ENCODE measurements at places on chromosomes 12 and 14. TPM values are rescaled to one million over a fixed set of nuclear protein-coding genes. Genes with fewer than 3 reads are reported as not detected.

Gene GPR135
- total RNA-seq, result 3.7 TPM

DNA sequence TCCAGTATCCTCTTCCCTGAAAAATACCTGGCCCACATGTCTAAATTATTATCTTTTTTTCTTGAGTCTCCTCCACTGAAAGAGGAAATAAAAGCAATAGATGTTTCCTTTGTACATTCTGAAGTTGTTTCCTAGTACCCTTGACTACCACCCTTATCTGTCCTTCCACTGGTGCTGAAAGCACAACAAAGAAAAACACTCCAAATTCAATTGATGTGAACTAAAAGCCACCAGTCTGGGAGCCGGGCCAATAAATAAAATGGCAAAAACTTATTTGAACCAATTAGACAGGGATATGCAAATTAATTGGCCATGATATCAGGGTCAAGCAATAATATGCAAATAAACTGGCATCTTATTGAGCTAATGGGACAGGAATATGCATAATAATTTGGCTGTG lies 330.5 kb downstream of the PAWR start:
- peak; percentile 81 for DNase-seq

GRCh38 chr12:79414252-79414651 lies 276.5 kb downstream of the PAWR start:
- no peak for DNase-seq

DNA sequence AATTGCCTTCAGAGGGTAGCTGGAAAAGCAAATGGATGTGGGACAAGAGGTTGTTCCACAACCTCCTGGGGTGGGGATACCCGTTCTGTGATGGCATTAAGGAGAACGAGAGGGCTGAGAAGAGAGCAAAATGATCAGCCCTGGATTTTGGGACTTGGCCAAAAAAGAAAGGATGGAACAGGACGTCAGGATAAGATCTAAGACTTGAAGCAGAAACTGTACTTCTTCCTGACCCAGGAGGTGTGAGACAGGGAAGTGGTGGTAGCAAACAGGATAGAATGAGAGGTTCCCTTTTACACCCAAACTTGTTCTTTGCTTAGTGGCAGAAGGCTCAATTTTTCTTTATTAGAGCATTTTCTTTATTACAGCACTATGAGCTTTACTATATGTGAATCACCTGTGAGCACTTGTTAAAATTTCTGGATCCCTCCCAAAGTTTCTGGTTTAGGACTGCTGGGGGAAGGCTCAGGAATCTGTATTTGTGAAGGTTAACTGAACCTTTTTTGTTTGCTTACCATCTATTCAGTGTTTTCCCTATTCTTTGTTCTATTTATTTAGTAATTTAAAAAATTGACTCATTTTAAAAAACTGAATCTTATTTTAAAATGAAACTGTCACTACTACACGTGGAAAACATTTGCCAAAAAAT lies 59.2 kb downstream of the ERC1 start:
- DNase-seq, result no peak

DNA sequence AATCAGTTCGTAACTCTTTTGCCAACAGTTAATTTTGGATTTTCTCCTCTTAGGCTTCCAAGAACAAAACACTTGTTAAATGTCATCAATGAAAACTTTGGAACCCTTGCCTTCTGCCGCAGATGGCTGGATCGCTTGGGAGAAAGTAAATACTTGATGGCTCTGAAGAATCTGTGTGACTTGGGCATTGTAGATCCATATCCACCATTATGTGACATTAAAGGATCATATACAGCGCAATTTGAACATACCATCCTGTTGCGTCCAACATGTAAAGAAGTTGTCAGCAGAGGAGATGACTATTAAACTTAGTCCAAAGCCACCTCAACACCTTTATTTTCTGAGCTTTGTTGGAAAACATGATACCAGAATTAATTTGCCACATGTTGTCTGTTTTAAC lies 37.7 kb downstream of the USP44 start:
- no peak for DNase-seq

DNA sequence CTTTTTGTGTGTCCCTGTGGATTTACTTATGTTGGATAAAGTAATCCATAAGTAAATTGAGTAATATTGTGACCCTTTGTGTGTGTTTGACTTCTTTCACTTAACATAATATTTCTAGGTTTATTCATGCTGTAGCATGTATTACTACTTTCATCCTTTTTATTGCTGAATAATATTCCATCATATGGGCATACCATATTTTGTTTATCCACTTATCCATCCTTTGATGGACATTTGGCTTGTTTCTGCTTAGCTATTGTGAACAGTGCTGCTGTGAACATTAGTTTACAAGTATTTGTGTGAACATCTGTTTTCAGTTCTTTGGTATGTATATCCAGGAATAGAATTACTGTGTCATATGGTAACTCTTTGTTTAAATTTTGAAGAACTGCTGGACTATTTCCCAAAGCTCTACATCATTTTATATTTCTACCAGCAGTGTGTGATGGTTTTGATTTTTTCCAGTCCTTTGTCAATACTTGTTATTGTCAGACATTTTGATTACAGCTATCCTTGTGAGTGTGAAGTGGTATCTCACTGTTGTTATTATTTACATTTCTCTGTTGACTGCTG lies 25.2 kb downstream of the G2E3 start:
- DNase-seq, result no peak

Gene GRIP1
- total RNA-seq, result 1.2 TPM

GRCh38 chr12:132310181-132311040 lies 19.0 kb downstream of the GALNT9 start:
- DNase-seq, result no peak

DNA sequence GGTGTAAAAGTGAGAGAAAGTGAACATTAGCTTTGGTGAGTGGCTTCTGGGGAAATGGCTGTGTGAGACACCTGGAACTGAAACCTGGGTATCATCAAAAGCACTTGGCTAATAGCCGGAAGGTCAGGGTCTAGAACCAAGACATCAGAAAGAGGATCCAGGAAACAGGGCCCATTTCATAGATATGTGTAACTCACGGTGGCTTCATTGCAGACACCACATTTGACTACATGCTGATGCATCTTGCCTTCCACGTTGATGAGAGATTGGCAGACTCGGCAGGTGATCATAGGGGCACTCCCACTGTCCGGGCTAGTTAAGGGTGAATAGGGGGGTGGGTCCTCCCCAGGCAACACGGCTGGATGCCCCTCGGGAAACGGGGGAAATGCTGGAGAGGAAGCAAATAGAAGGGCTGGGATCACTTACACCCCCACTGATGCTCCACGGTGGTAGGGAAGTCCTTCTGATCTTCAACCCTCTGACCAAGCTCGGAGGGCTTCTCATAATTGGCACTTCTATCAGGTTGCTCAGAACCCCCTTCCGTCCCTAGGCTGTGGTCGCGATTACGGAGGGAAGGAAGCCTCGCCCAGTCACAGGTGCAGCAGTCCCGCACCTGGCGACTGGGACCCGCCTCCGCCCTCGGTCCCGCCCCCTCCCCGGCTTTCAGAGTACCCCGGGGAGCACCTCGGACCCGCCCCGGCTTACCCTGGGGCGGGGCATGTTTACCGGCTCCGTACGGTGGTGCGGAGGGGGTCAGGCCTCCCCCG lies 593 bp downstream of the PIP4P1 start:
- DNase-seq, result peak; percentile 11

Gene GPR68
- total RNA-seq, result 0.51 TPM

- peak; percentile 90 for DNase-seq
Observed at GRCh38 chr12:47816403-47817271, 3.1 kb downstream of the HDAC7 start.

Gene PPP4R4
- not detected for total RNA-seq

Gene OR11H12
- not detected for total RNA-seq

GRCh38 chr12:100268835-100269564 lies 2.0 kb downstream of the SCYL2 start:
- peak; percentile 30 for DNase-seq

Gene DPPA3
- not detected for total RNA-seq

Gene SLC10A1
- not detected for total RNA-seq

Gene ESR2
- total RNA-seq, result 0.58 TPM

Gene KRT80
- 23.7 TPM for total RNA-seq

DNA sequence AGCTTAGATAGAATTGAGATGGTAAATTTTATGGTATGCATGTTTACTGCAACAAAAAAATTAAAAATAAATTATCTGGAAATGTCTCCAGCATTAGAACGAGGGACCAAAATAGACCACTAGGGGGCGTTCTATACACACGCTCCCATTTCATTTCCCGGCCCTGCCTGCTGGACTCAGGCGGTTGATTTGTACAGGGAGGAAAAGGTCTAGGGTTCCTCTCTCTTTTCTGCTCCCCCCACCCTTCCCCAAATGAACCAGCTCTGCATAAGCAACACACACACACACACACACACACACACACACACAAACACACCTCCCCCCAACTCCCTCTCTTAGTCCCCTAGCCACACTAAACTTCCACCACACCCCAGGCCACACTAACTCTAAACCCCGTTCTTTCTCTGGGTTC lies 7.8 kb upstream of the DTX1 start:
- peak; percentile 49 for DNase-seq

Gene KRT3
- total RNA-seq, result not detected

DNA sequence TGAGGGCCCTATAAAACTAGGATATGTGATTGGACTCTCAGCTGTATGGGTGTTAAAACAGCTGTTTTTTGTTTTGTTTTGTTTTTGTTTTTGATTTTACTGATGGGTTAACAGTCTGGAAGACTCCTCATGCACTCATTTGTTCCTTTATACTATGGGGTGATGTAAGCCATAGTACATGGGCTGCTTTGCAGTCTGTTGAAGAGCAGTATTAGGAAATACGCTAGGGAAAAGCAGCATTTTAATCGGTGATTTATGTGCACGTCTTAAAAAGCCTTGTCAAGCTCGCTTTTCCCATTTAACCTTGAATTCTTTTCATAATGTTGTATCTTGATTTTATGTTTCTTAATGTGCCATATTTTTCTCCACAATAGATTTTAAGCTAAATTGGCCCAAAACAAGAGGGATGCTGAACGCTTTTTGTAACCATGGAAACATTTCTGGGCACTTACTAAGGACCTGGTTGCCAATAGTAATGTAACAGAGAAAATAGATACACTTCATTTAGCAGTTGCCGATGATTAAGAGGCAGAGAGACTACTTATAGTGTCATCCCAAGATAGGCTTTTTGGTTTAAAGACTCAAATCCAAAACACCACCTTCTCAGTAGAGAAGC lies 244.0 kb downstream of the SNAPC1 start:
- no peak for DNase-seq

Gene GYS2
- not detected for total RNA-seq

DNA sequence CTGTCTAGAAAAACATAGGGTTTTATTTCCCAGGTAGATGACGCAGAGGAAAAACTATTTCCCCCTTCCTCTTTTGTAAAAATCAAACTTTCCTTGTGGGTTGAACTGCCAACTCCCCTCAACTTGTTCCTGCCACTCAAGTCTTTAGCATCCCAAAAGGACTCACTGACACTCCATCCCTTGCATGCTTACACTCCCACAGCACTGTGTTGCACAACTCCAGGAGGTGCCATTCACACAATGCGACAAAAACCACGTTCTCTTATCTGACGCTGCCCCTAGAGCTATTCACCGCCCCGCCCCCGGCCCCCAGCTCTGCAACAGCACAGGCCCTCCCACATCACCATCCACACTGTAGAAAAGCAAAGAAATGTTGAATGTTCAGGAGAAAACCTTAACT lies 16.9 kb upstream of the STON2 start:
- no peak for DNase-seq

DNA sequence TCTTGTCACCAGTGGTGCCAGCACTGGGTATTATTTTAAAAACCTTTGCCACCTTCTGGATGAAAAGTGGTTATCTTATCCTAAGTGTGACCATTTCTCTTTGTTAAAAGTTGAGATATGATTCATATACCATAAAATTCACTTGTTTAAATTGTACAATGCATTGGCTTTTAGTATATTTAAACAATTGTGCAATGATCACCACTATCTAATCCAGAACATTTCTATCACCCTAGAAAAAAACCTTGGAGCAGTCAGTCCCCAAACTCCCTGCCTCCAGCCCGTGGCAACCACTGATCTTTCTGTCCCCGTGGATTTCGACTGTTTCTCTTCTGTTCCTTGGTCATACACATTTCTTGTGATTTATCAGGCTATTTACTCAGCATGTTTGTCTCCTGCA lies 28.3 kb downstream of the SH2B3 start:
- no peak for DNase-seq

Gene PPM1H
- 4.9 TPM for total RNA-seq

Gene GLIPR1L1
- not detected for total RNA-seq

Gene FAM181A
- total RNA-seq, result not detected
